ENCODE measurements at places on chromosomes 3 and 15. TPM values are rescaled to one million over a fixed set of nuclear protein-coding genes. Genes with fewer than 3 reads are reported as not detected.

The SLCO2A1 gene
- 0.69 TPM for total RNA-seq

The CACNA2D2 gene
- total RNA-seq = 25.4 TPM

The SAXO2 gene
- 14.8 TPM for total RNA-seq

The GOLGA6A gene
- 0.23 TPM for total RNA-seq

The LSAMP gene
- 118 TPM for total RNA-seq

The TMEM212 gene
- not detected for total RNA-seq
